ENCODE measurements at places on chromosomes 5 and 9.

- no peak for DNase-seq
Observed at GRCh38 chr5:34656001-34656699, at the start of gene RAI14. Gene RAI14 (plus strand): TSS chr5:34656328. CDS start chr5:34686920, 30,592 bp downstream.

DNA sequence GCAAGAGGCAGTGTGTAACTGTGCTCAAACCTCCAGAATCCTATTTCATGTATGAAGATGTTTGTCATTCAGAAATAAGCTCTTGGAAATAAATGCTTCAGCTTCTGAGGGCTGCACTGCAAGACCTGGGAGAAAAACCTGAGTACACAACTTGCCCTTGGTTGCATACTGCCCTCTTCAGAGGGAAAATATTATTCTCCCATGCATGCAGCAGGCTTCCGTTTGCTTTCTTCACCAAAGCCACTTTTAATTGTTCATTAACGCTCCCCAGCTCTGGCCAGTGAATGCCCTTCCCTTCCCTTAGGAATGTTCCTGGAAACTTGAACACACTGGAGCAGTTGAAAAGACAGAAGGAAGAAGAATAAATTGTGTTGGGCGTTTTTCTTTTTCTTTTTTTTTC lies 2.5 kb upstream of the WHRN start:
- DNase-seq: peak; percentile 53

GRCh38 chr5:151709109-151709735 lies 22.5 kb upstream of the SPARC start:
- DNase-seq: no peak

- DNase-seq: peak; percentile 40
Observed at GRCh38 chr5:177472460-177473442, 683 bp downstream of the DBN1 start.

DNA sequence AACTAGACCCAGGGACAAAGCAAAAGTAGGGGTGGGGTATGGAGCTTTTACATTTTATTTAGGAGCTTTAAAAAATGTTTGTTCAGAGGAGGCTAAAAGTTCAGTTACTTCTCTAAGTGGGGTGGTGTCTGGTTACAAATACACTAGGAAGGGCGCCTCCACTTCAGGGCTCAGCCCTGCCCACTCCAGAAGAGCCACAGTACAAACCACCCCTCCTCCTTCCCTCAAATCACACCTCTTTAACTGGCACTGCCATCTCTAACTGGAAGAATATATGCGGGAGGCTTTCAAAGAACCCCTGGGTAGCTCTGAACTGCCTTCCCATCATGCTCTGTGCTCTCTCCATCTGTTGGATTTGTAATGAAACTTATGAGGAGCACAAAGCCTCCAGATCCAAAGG lies 98.8 kb upstream of the NFIB start:
- DNase-seq: no peak

GRCh38 chr5:42992088-42992879 lies 47.8 kb downstream of the ANXA2R start:
- DNase-seq: peak; percentile 82

DNA sequence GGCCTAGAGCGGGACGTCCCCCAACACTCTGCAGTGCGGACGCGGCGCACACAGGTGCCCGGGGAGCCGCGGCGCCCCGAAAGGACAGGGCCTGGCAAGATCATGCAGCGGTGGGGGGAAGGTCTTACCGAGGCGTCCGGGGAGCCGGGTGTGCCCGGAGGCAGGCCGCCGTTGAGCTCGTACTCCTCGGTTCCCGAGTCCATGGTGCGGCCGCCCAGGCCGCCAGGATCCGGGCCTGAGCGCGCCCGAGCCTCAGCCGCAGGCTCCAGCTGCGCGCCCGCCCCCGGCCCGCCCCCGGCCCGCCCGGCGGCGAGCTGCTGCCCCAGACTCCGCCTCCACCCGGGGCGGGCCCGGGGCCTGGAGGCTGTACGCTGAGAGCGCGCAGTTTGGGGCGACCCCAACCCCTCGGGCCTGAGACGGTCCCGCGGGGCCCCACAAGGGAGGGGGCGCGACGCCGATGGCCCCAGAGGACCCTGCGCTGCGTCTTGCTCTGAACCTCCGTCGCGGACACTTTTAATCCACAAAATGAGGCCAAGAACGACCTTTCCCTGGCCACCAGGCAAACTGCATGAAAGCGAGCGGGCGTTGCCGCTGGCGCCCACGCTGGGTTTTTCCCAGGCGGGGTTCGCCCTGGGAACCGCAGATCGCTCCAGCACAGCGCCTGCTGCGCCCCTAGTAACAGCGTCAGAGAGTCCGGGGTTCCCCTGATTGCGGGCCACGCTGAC lies at the start of gene NINJ1:
Gene NINJ1, minus strand, starts transcription at position 237 of the 725 bp plus-strand sequence. Its CDS starts 34 bp downstream, at position 203.
- DNase-seq: peak; percentile 88

GRCh38 chr9:91433180-91433579 lies 9.5 kb upstream of the NFIL3 start:
- peak; percentile 36 for DNase-seq

- no peak for DNase-seq
Observed at GRCh38 chr5:8788246-8788645, 757.6 kb downstream of the SEMA5A start.

DNA sequence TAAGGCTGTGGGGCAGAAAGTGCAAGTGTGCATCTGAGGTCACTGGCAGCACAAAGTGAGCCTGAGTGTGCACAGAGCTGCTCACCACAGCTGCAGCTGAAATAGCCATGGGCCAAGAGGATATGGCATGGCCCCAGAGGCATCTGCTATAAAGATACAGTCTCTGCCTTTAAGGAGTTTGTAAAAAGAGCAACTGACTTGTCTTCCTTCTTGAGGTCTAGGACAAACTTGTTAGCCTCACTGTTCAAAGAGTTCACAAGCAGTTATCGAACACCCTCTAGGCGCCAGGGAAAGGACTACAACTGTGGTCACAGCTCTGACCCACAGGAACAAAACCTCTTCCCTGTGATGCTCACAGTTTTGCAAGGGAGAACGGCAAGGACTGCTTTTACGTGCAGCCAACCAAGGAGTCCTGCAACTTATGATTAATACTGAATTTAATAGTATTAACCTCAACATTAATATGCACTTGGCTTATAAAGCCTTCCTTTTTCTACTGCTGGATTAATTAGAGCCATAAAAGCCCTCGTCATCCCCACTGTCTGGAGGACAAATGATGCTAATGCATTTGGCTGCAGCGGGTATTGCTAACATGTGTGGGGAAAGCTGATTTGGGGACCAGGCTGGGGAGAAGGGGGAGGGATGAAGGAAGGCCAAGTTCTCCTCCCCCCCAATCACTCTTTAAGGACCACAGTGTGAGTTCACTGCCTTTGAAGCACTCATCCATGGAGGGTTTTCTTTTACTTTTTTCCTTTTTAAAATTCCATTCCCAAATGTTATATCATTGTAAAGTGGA lies 189.8 kb upstream of the TRIM32 start:
- DNase-seq: no peak

DNA sequence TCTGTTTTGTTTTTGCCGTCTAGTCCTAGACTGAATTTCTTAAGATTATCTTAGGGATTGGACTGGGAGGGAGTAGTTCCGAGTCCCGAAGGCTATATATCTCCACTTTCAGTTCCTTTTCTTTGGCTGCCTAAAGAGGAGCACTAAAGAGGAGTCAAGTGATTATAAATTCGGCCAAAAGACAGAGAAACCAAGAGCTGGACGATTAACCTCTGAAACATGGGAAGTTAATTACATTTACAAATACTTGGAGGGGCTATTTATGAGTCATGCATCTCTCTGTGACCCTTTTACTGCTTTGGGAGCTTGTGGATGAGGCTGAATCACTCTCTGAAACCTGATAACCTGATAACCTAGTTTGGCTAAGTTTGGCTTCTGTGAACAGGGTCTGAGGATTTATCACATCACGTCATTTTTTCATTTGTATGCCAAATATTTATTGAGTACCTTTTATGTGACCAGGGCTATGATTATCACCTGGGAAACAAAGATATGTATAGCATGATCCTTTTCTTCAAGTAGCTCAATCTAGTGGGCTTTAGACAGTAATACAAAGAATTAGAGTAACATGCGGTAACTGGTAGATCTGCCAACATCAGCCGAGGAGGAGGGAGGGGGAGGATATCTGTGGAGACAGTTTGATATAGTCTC lies 180.9 kb downstream of the CD180 start:
- no peak for DNase-seq

GRCh38 chr9:82333671-82334070 lies 345.1 kb downstream of the SPATA31D1 start:
- no peak for DNase-seq
